ENCODE measurements at places on chromosomes 3 and 15.

DNA sequence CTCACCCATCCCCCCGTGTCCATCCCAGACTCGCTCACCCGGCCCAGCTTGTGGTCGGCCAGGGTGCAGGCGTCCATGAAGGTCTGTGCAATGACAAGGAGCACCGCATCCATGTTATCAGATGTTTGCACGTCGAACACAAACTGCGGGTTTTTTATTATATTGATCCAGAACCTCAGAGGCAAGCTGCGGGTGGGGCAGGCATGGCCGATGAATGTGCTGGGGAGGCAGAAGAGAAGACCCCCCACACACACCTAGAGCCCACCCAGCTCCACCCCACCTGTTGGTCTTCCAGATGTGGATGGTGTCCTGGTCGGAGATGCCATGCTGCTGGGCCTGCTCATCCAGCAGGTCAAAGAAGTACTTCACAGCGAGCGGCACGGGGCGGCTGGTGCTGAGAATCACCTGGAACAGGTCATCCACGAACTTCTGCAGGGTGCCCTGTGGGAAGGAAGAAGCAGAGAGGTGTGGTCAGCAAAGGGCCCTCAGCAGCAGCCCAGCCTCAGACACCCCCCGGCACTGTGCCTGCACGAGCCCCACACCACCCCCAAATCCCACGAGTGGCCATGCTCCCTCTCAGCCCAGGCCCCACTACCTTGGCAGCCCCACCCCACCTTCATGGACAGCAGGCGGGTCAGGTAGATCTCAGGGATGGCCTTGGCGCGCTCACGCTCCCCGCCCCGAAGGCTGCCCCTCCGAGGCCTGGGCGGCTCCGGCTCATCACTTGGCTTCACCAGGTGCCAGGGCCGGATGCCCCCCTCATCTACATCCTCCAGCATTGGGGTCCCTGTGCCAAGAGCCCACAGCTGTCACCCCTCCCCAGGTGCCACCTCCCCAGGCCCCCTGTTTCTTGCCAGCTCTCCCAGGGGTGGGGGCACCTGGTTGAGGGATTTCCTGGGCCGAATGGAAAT is 20.3 kb downstream of the PLXNB1 start:
- no peak for DNase-seq

GRCh38 chr15:71798641-71799040 is 11.7 kb upstream of the NR2E3 start:
- no peak for DNase-seq

DNA sequence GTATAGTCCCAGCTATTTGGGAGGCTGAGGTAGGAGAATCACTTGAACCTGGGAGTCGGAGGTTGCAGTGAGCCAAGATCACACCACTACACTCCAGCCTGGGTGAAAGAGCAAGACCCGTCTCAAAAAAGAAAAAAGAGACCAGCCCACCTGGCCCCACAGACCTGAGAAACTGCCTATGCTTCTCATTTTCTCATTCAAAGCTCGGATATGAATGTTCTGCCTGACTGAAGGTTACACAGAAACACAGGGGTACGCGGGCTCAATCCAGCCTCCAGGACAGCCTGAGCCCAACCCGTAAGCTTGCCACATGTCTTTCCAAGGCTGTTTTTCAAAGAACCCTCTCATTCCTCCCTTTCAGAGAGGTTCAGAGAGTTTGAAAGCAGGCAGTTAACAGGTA is 9.7 kb upstream of the LRRC15 start:
- no peak for DNase-seq

DNA sequence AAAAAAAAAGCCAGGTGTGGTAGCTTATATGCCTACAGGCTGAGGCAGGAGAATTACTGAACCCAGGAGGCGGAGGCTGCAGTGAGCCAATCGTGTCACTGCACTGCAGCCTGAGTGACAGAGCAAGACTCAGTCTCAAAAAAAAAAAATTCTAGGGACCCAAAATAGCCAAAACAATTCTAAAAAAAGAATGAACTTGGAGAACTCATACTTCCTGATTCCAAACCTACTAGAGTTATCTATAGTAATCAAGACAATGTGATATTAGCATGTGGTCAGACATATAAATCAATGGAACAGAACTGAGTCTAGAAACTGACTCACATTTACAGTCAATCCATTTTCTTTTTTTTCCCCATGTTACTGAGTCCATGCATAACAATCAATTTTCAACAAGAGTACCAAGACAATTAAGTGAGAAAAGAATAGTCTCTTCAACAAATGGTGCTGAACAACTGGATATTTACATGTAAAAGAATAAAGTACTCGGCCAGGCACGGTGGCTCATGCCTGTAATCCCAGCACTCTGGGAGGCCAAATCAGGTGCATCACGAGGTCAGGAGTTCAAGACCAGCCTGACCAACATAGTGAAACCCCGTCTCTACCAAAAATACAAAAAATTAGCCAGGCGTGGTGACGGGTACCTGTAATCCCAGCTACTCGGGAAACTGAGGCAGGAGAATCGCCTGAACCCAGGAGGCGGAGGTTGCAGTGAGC is 11.9 kb downstream of the PRKAR2A start:
- no peak for DNase-seq
